ENCODE measurements at places on chromosomes 4 and X. TPM values are rescaled to one million over a fixed set of nuclear protein-coding genes. Genes with fewer than 3 reads are reported as not detected.
A peak's percentile ranks its signal among the peaks of the same experiment; 100 is the strongest.

GRCh38 chrX:70421618-70422017 is 1.5 kb upstream of the GDPD2 start:
- DNase-seq = no peak

GRCh38 chr4:138636781-138637180 is 378.8 kb upstream of the NOCT start:
- no peak for DNase-seq

DNA sequence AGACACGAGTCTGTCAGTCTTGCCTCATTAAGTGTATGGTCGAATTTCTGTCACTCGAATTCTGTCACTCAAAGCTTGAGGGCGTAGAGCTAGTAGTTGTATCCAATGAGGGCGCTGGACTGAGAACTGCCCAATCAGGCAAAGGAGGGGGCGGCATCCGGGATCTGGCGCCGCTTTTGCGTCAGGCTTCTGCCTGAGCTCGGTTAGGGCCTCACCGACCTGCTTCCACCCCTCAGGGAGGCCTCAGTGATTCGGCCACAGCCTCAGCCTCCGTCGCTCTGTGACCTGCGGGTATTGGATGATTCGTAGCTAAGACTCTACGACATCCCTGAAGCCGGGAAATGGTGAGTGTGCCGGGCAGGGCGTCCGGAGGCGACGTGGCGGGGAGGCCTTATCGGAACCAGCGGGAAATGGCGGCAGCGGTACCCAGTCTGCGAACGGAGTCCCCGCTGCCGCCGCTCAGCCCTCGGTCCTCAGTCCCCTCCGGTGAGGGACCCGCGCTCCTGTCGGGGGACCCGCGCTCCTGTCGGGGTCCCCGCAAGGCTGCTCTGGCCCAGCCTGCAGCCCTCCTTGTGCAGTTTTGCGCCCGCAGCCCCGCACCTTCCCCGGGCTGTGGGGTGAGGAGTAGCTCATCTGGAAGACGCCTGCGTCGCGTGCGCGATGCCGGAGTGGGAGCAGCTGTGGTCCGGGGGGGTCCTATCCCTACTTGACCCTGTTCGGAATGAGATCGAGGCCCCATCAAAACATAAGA is 88.3 kb downstream of the ZNF718 start:
- peak; percentile 87 for DNase-seq

GYG2 gene
- polyA plus RNA-seq = 4.9 TPM

- DNase-seq = no peak
Measured at GRCh38 chr4:169239221-169239905, 31.4 kb downstream of the SH3RF1 start.

GRCh38 chr4:42281324-42282020 is 115.8 kb upstream of the SHISA3 start:
- DNase-seq = no peak

- DNase-seq = no peak
Measured at GRCh38 chr4:11343536-11343935, 85.2 kb downstream of the HS3ST1 start.

Data from muscle of arm (tissue), 14 donors.